Activated T-helper 17 cell treated with anti-CD3 and anti-CD28 coated beads, Interleukin-2, amount 50 U/mL, for 72 hours (primary cell): ENCODE measurements at places on chromosomes 2 and 18.

DNA sequence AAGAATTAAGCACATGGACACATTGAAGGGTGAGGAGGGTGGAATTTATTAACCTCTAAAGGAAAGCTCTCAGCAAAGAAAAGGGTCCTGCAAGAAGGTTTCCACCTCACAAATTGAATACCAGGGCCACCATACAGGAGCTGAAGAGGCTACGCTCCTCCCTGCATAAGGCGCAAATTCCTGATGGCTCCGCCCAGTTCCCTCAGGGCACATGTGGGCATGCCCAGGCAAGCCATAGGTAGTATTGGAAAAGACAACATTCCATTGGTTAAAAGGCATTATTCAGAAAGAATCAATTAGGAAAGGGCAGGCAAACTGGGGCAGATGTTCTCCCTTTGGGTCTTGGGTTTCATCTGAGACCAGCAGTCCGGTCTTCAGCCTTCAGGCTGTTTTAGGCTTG lies 161.2 kb downstream of the PTPRM start:
- no peak for ATAC-seq

- ATAC-seq: peak; percentile 19
Observed at GRCh38 chr2:40244675-40245074, 207.2 kb downstream of the SLC8A1 start.

DNA sequence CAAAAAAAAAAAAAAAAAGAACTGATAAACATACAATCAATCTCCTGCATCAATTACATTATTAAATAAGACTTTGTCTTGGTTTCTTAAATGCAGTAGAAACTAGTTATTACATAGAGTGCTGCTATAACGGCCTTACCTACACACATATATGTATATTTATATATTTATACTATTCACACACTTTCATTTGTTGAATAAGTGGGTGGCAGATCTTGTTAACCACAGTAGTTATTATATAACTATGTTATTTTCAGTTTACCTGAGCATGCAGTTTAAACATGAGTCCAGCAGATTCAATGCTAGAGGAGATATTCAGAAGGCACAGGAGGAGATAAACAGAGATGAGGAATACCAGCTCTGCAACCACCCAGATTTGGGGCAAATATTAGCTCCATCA lies 81.5 kb upstream of the CD226 start:
- no peak for ATAC-seq

GRCh38 chr2:16931441-16931840 lies 265.8 kb upstream of the CYRIA start:
- no peak for ATAC-seq

- peak; percentile 74 for ATAC-seq
Observed at GRCh38 chr2:231926180-231926741, at the start of gene NPPC. Gene NPPC, minus strand, starts transcription at chr2:231926396. Its CDS starts 147 bp downstream, at chr2:231926249.
